Activated CD4-positive, alpha-beta T cell treated with anti-CD3 and anti-CD28 coated beads for 1 hour (primary cell): ENCODE measurements at places on chromosomes 6 and 20.

GRCh38 chr6:25166955-25167748, 112.0 kb upstream of the CARMIL1 start:
- no peak for DNase-seq

DNA sequence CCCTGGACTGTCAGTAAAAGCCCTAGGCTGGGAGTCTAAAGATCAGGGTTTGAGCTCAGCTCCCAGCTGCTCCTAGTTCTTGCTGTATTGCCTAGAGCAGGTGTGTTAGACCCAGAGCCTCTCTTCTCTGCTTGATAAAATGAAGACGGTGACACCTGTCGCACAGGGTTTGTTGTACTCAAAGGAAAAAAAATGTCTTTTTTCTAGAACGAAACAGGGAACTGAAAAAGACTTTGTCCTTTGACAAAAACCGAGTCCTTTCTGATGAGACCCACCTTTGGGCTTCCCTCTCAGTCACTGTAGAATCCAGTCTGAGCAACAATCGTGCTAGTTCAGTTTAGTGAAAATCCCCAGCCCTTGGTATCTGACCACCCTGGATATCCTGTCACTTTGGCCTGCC, 102.1 kb upstream of the LAMP5 start:
- DNase-seq, result no peak

DNA sequence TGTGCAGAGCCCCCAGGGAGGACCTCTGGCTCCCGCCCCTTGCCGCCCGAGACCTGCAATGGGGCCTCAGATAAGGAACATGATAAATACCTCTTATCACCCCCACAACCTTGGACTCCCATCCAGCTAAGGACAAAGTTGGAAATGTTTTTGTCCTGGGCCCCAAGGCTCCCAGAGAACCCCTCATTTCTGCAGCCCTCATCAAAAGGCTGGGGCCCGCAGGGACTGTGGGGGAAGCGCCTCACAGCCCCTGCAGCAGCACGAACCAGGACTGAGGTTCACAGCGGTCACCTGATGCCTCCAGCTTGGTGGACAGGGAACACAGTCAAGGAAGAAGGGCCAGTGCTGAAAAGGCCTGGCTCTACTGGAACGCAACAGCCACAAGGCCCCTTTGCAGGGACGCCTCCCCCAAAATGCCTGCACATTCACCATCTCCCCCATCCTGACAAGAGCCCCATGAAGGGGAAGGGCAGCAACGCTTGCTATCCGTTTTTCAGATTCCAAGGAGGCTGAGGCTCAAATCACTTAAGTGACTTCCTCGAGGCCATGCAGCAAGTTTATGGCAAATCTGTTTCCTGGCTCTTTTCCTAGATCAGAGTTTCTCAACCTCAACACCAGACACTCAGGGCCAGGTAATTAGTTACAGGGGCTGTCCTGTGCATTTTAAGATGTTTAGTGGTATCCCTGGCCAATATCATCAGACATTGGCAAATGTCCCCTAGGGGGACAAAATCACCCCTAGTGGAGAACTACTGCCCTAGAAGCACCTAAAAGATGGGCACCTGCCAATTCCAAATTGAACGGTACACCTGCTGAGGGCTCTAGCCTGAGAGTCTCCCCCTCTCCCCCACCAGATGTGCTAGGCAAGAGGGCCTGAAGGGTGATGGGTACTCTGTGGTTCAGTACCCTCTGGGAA, 10.6 kb downstream of the TFEB start:
- no peak for DNase-seq

- DNase-seq, result no peak
These were observed 43.9 kb upstream of the MDFI start for GRCh38 chr6:41594326-41594725.

- DNase-seq, result no peak
These were observed 123.0 kb downstream of the FARS2 start for GRCh38 chr6:5384276-5384675.

GRCh38 chr20:36989797-36990196, 38.3 kb upstream of the SAMHD1 start:
- no peak for DNase-seq
